ENCODE measurements at places on chromosomes 1 and 21.
A peak's percentile ranks its signal among the peaks of the same experiment; 100 is the strongest.

DNA sequence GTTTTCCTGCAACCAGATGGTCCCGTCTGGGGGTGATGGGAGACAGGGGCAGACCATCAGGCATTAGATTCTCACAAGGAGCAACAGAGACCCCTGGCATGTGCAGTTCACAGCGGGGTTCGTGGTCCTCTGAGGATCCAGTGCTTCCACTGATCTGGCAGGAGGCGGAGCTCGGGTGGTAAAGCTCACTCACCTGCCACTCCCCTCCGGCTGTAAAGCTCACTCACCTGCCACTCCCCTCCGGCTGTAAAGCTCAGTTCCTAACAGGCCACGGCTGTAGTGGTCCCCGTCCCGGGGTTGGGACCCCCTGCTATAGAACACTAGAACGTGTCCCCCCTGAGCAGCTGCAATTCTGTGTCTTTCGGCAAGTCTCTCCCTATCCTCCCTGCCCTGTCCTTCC is 4.6 kb downstream of the KRTAP10-12 start:
- no peak for DNase-seq

GRCh38 chr1:221696718-221697461 is 45.0 kb downstream of the DUSP10 start:
- no peak for DNase-seq

DNA sequence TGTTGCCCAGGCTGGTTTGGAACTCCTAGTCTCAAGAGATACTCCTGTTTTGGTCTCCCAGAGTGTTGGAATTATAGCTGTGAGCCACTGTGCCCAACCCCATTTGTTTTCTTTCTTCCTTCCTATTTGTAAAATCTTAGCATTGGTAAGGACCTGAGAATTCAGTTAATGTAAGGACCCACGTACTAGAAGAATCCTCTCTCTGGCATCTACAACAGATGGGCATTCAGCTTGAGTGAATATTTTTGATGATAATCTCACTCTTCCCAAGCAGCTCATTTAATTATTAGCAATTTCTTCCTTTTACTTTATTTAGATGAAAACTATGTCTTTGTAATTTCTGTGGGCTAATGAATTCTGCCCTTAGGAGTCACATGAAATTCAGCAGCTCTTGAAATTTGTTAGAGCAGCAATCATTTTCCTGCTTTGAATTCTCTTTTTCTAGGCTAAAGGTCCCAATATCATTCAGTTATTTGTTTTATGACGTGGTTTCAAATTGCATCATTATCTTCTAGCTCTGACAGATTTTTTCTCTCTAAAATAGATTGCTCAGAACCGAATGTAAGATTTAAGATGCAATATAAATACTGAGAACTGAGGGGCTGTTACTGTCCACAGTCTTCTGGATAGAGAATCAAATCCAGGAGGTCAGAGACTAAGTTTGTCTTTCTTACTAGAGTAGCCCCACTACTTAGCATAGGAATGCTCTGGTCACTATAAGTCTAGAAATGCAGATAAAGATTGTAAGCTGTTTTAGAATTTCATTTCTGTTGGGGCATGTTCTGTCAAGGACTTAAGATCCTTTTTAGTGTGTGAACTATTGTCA is 59.4 kb downstream of the EPB41 start:
- no peak for DNase-seq

GRCh38 chr21:31730712-31731055 is 1.2 kb downstream of the SCAF4 start:
- no peak for DNase-seq

DNA sequence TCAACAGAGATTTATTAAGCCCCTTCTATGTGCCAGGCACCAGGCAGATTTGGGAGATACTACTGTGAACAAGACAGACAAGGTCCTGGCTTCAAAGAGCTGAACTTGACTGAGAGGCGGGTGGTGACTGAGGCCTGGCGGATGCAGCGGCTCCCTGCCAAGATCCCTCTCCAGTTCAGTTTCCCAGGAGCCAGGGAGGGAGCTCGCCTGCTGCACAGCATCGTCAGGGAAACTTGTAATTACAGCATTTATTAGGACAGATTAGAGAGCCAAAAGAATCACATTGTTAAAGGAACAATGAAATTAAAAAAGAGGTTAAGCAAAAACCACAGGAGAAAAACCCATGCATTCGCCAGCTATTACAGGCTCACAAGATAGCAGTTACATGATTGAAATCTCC is 55.3 kb downstream of the ETS2 start:
- DNase-seq = no peak

GRCh38 chr21:17925000-17925610 is 105.9 kb upstream of the C21orf91 start:
- peak; percentile 30 for DNase-seq
